Stimulated activated CD4-positive, alpha-beta T cell treated with anti-CD3 and anti-CD28 coated beads, Interleukin-4, amount 100 ng/mL, for 1 hour (primary cell): ENCODE measurements at places on chromosomes 1 and 21.

- no peak for DNase-seq
Measured at GRCh38 chr1:109294481-109294880, 11.5 kb upstream of the PSRC1 start.

GRCh38 chr1:70220015-70220414 lies 1.2 kb upstream of the SRSF11 start:
- no peak for DNase-seq

DNA sequence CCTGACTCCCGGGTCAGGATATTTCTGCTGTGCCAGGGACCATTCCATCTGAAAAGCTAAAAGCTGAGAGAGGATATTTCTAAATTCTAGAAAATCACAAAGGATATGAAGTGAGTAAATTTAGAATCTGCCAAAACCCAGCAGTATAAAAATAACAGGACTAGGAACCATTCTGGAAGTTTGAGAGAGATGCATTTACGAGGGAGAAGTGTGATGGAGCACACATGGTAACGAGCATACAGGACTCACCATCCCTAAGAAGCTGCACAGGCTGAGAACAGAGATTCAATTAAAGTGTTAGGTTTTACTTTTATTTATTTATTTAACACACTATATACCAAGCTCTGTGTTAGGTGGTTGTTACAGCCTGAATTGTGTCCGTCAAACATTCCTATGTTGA lies 116.3 kb downstream of the GLUL start:
- no peak for DNase-seq

DNA sequence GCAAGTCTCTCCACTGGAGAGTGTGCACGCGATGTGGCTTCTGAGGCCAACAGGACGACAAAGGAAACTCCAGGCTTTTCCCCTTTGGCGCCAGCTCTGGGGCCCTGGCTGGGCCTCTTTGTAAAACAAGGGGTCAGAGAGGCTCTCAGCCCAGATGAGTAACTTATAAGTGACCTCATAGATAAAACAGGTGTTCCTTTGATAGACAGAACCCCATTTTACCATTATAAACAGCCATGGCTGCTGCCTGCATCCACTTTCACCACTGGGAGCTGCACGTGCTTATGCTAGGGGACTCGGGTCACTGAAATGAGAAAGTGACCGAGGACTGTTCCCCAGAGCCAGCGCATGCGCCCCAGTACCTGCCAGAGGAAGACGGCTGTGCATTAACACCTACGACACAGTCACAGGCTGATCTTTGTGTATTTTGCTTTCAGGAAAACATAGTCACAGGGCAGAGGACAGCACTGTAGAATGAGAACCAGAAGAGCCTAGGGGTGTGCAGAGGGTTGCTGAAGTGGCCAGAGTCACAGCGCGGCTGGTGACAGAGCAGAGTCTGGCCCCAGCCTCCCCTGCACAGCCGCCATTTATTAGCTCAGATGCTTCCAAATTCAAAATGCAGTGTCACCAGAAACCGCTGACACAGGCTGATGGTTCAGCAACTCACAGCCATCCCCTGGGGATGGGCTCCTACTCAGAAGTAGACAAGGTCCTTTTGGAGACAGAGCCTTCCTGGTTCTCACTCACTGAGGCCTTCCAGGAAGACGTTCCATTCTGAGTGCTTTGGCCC lies 12.7 kb downstream of the RNF207 start:
- DNase-seq, result no peak
